ENCODE measurements at places on chromosomes 1 and 21. TPM values are rescaled to one million over a fixed set of nuclear protein-coding genes. Genes with fewer than 3 reads are reported as not detected.

Gene PRAMEF4
- polyA plus RNA-seq = not detected

- H3K27me3 ChIP-seq = no peaks in the 10 kb centered on the region
- no peak for DNase-seq
- no peak overlapping the region for H3K27ac ChIP-seq
- H3K36me3 ChIP-seq = no peaks in the 10 kb centered on the region
Observed at GRCh38 chr1:41822866-41823265, 95.9 kb downstream of the HIVEP3 start.

GRCh38 chr1:117664314-117664713, 58.5 kb downstream of the TENT5C start:
- no peaks in the 10 kb centered on the region for H3K27me3 ChIP-seq
- H3K27ac ChIP-seq = no peak overlapping the region
- H3K36me3 ChIP-seq = no peaks in the 10 kb centered on the region
- no peaks in the 10 kb centered on the region for H3K4me1 ChIP-seq
- DNase-seq = no peak

GRCh38 chr1:206128196-206128595, 11.0 kb upstream of the AVPR1B start:
- no peaks in the 10 kb centered on the region for H3K36me3 ChIP-seq
- no peaks in the 10 kb centered on the region for H3K4me1 ChIP-seq
- no peak overlapping the region for H3K27ac ChIP-seq
- DNase-seq = no peak

DNA sequence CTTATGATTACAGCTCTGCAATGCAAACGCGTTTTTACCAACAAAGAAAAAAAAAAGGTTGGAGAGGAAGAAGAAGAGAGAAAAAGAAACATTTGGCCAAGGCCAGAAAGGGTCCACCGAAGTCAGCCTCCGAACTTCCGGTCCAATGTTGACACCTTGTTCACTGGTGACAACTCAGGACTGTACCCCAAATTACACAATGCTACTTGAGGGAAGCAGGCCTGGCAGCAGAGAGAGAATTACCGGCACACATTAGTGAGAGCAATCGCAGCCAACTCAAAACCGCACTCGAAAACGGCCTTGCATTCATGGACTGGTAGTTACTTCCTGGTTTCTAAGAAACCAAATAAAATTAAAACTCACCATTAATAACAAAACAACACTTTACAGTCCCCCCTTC, 652.5 kb downstream of the KIF26B start:
- H3K27me3 ChIP-seq = no peaks in the 10 kb centered on the region
- no peaks in the 10 kb centered on the region for H3K36me3 ChIP-seq

Gene SDC3
- polyA plus RNA-seq = 4.2 TPM

GRCh38 chr1:72623299-72623708, 341.0 kb upstream of the NEGR1 start:
- H3K4me3 ChIP-seq = no peak overlapping the region
- no peak overlapping the region for H3K27ac ChIP-seq
- H3K36me3 ChIP-seq = no peaks in the 10 kb centered on the region
- no peaks in the 10 kb centered on the region for H3K4me1 ChIP-seq
- peak; percentile 10 for DNase-seq
- H3K27me3 ChIP-seq = no peaks in the 10 kb centered on the region

- no peak for DNase-seq
- no peak overlapping the region for H3K4me3 ChIP-seq
- no peak overlapping the region for H3K27ac ChIP-seq
Observed at GRCh38 chr1:119933397-119933796, 37.1 kb upstream of the ADAM30 start.

Gene OR10J1
- not detected for polyA plus RNA-seq

Gene PLEKHA6
- polyA plus RNA-seq = 18.5 TPM

- no peaks in the 10 kb centered on the region for H3K4me1 ChIP-seq
- H3K36me3 ChIP-seq = no peaks in the 10 kb centered on the region
- H3K27ac ChIP-seq = no peak overlapping the region
Observed at GRCh38 chr21:29775462-29775861, 164.3 kb downstream of the GRIK1 start.

DNA sequence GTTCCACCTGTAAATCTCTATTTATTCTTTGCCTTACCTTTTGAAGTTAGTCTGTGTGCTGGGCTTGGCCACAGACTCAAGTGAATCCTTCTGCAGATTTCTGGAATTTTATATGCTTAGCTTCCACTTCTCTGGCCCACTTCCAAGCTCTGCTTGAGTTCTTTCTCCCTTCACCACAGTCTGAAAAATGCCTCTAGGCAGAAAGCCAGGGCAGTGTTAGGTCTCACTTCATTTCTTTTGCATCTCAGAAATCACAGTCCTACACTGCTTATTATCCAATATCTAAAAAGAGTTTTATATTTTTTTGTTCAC, 48.9 kb downstream of the INKA2 start:
- no peak for DNase-seq
- peaks cover 3% of the 10 kb centered on the region for H3K36me3 ChIP-seq
- H3K27me3 ChIP-seq = no peaks in the 10 kb centered on the region
- no peak overlapping the region for H3K4me3 ChIP-seq
- peaks cover 10% of the 10 kb centered on the region for H3K4me1 ChIP-seq
- no peak overlapping the region for H3K27ac ChIP-seq

- H3K36me3 ChIP-seq = no peaks in the 10 kb centered on the region
- no peak overlapping the region for H3K27ac ChIP-seq
- peaks cover 30% of the 10 kb centered on the region for H3K4me1 ChIP-seq
- H3K27me3 ChIP-seq = no peaks in the 10 kb centered on the region
- H3K4me3 ChIP-seq = no peak overlapping the region
- DNase-seq = no peak
Observed at GRCh38 chr1:225446981-225447615, 19.3 kb upstream of the LBR start.

Data from pancreas (tissue), 10 donors.